Uterus (tissue), 4 donors: ENCODE measurements at places on chromosomes 3 and 15.

- no peaks in the 10 kb centered on the region for H3K4me1 ChIP-seq
- H3K36me3 ChIP-seq: no peaks in the 10 kb centered on the region
- no peak overlapping the region for H3K4me3 ChIP-seq
- no peak for DNase-seq
- H3K27me3 ChIP-seq: no peaks in the 10 kb centered on the region
Measured at GRCh38 chr3:153414982-153415381, 253.0 kb downstream of the RAP2B start.

- DNase-seq: no peak
- H3K4me1 ChIP-seq: no peaks in the 10 kb centered on the region
- H3K4me3 ChIP-seq: no peak overlapping the region
- peak overlapping the region; percentile 35 for H3K27ac ChIP-seq
Measured at GRCh38 chr15:77187751-77188464, 117.0 kb upstream of the TSPAN3 start.

GRCh38 chr3:118675305-118675704, 359.3 kb downstream of the IGSF11 start:
- H3K27ac ChIP-seq: no peak overlapping the region
- H3K4me3 ChIP-seq: no peak overlapping the region
- DNase-seq: no peak
- no peaks in the 10 kb centered on the region for H3K27me3 ChIP-seq
- no peaks in the 10 kb centered on the region for H3K4me1 ChIP-seq

- no peaks in the 10 kb centered on the region for H3K36me3 ChIP-seq
- no peak for DNase-seq
- no peak overlapping the region for H3K27ac ChIP-seq
- no peak overlapping the region for H3K4me3 ChIP-seq
- H3K4me1 ChIP-seq: no peaks in the 10 kb centered on the region
- no peaks in the 10 kb centered on the region for H3K27me3 ChIP-seq
Measured at GRCh38 chr15:70294731-70295305, 197.1 kb upstream of the TLE3 start.

- H3K27ac ChIP-seq: peak overlapping the region; percentile 18
- no peaks in the 10 kb centered on the region for H3K27me3 ChIP-seq
- no peaks in the 10 kb centered on the region for H3K4me1 ChIP-seq
- DNase-seq: peak; percentile 9
- no peak overlapping the region for H3K4me3 ChIP-seq
Measured at GRCh38 chr15:100103828-100104227, 237.9 kb downstream of the ADAMTS17 start.

GRCh38 chr15:38535491-38536200, 29.0 kb downstream of the RASGRP1 start:
- H3K4me1 ChIP-seq: no peaks in the 10 kb centered on the region
- H3K27ac ChIP-seq: no peak overlapping the region
- no peaks in the 10 kb centered on the region for H3K27me3 ChIP-seq
- peak; percentile 22 for DNase-seq

- H3K27ac ChIP-seq: no peak overlapping the region
- no peaks in the 10 kb centered on the region for H3K27me3 ChIP-seq
- no peak overlapping the region for H3K4me3 ChIP-seq
- no peak for DNase-seq
- H3K36me3 ChIP-seq: no peaks in the 10 kb centered on the region
Measured at GRCh38 chr15:42085721-42086120, 8.6 kb downstream of the PLA2G4D start.

DNA sequence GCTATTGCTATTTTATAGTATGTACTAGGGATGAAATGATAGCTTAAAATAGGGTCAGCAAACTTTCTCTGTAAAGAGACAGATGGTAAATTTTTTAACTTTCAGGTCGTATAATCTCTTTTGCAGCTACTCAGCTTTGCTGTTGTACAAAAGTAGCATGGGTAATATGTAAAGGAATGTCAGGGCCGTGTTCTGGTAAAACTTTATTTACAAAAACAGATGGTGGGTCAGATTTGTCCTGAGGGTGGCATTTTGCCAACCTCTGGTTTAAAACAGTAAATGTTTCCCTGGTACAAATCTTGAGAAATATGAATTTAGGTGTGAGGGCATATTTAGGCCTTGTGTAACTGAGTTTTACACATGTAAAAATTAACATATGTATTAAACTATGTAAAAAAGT, 18.6 kb downstream of the NMD3 start:
- H3K27me3 ChIP-seq: no peaks in the 10 kb centered on the region
- no peak overlapping the region for H3K27ac ChIP-seq
- no peaks in the 10 kb centered on the region for H3K36me3 ChIP-seq
- no peak for DNase-seq
- H3K4me1 ChIP-seq: no peaks in the 10 kb centered on the region
- H3K4me3 ChIP-seq: no peak overlapping the region

GRCh38 chr15:25844981-25845680, 18.0 kb downstream of the ATP10A start:
- no peak overlapping the region for H3K27ac ChIP-seq
- no peak for DNase-seq
- H3K36me3 ChIP-seq: no peaks in the 10 kb centered on the region
- H3K27me3 ChIP-seq: no peaks in the 10 kb centered on the region
- no peak overlapping the region for H3K4me3 ChIP-seq
- peaks cover 19% of the 10 kb centered on the region for H3K4me1 ChIP-seq

- H3K4me1 ChIP-seq: no peaks in the 10 kb centered on the region
- no peak overlapping the region for H3K4me3 ChIP-seq
- H3K27ac ChIP-seq: no peak overlapping the region
- no peaks in the 10 kb centered on the region for H3K36me3 ChIP-seq
Measured at GRCh38 chr15:73879426-73879825, 6.1 kb downstream of the TBC1D21 start.

DNA sequence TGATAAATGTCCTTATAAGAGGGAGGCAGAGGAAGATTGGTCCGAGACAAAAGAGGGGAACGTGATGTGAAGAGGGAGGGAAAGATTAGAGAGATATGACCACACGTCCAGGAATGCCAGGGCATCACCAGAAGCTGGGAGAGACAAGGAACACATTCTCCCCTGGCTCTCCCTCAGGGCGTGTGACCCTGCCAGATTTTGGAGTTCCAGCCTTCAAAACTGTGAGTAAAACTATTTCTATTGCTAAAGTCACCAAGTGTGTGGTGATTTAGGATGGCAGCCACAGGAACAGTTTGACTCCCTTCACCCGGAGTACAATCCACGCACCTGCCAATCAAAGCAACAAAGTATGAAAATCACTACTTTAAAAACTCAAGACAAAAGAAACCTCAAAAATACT, 32.1 kb upstream of the TJP1 start:
- H3K4me1 ChIP-seq: no peaks in the 10 kb centered on the region
- no peak overlapping the region for H3K27ac ChIP-seq
- no peaks in the 10 kb centered on the region for H3K27me3 ChIP-seq
- DNase-seq: no peak
- no peak overlapping the region for H3K4me3 ChIP-seq

GRCh38 chr3:50323092-50323600, 601 bp upstream of the HYAL2 start:
- no peaks in the 10 kb centered on the region for H3K27me3 ChIP-seq
- no peak overlapping the region for H3K4me3 ChIP-seq
- peaks cover 29% of the 10 kb centered on the region for H3K4me1 ChIP-seq
- H3K36me3 ChIP-seq: no peaks in the 10 kb centered on the region
- peak; percentile 61 for DNase-seq
- H3K27ac ChIP-seq: peak overlapping the region; percentile 95
